ENCODE measurements at places on chromosomes 4 and X.

DNA sequence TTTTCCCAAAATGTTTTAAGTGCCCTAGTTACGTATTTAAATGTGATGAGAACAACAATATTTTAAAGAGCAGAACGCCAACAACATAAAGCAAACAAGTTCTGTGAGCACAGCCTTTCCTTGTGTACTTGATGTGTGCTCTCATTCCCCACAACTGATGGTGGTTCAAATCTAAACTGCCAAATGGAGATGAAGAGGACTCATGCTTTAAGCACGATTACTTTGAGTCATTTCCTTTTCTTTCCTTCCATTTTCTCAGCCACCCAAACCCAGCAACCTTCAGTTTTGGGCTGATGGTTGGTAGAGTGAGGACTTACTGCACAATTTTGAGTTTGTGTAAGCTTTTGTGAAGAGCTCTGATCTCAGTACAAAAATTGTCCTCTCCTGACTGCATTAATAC, 1.7 kb downstream of the NSD2 start:
- DNase-seq, result no peak

- DNase-seq, result no peak
These were observed 149.9 kb downstream of the FGF16 start for GRCh38 chrX:77597090-77597489.

DNA sequence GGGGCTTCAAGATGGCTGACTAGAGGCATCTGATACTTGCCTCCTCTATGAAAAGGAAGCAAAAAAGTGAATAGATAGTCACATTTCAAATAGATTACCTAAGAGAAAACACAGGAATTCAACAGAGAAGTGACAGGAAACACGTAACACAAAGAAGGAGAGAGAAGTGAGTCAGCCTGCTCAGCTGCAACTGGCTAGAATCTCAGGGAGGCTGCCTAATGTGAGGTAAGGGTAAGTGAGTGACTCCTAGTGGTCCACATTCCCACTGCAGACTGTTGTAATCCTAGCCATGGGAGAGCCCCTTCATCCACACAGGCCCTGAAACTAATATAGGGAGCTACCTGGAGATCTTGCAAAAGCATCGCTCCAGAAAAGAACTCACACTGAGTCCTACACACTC, 179.2 kb downstream of the SLC7A11 start:
- DNase-seq, result no peak

DNA sequence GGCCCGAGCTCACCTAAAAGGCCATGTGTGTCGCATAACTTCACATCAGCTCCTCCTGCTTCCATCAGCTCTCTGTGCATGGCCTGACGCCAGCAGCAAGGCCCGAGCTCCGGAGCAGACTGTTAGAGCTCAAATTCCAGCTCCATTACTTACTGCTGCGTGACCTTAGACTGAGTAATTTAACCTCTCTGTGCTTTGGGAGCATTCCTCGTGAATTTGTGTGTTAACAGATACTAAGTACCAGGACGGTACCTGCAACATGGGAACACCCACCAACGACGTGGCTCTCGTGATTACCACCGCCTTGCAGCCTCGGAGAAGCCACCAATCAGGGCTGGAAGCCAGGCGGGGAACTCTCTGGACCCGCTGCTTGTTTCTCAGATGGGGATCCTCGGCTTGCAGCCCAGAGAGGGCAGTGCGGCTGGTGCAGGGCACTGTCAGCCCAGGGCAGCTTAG, 12.9 kb downstream of the LETM1 start:
- DNase-seq, result no peak

DNA sequence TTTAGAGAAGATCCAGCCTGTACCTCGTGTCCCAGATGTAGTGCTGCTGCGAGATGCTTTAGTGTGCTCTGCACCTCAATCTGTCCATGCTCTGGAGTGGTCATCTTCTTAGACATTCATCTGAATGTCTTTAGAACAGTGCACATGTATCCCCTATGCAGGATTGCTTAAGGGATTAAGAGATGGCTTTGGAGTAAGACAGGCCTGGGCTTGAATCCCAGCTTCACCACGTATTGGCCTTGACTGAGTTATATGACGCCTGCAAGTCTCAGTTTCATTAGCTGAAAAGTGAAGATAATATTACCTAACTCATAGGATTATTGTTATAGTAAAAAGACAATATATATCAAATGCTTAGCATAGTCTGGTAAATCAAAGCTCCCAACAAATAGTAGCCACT, 98.3 kb downstream of the NFKB1 start:
- DNase-seq, result no peak

DNA sequence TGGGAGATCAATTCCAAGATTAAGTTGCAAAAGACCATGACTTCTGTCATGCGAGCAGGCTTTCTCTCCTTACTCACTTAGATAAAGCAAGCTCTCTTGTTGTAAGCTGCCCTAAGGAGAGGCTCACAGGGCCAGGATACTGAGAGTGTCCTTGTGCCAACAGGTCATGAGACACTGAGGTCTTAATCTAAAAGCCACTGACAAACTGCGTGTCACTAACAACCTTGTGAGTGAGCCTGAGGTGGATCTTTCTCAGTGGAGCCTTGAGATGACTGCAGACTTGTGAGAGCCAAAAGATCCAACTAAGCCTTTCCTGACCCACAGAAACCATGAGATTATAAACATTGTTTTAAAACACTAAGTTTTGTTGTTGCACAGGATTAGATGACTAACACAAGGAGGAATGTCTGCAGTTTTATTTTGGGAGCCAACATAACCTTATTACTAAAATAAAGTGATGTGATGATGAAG, 170.5 kb downstream of the SLC39A8 start:
- DNase-seq, result no peak

- DNase-seq, result no peak
These were observed 212.4 kb upstream of the PACRGL start for GRCh38 chr4:20487852-20488251.

- DNase-seq, result no peak
These were observed 176.2 kb downstream of the RAPGEF2 start for GRCh38 chr4:159279084-159279483.

DNA sequence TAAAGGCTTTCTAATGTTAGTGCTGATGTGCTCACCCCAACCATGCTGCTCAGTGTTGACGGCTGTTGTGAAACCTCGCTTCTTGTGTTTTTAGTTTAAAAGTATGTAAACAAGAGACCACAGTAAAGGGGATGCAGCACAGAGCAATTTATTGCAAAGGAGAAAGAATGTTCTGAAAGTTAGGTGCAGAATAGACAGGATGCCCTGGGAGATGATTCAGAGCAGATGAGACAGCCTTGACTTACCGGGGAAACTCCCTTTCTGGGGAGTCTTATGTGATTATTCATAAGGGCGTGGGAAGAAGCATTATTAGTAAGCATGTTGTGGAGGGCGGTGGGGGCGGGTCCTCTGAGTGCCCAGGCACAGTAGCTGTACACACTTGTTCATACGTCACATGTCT, 47.7 kb downstream of the EVC start:
- DNase-seq, result no peak

- no peak for DNase-seq
These were observed 158.4 kb downstream of the EMCN start for GRCh38 chr4:100359441-100359840.

DNA sequence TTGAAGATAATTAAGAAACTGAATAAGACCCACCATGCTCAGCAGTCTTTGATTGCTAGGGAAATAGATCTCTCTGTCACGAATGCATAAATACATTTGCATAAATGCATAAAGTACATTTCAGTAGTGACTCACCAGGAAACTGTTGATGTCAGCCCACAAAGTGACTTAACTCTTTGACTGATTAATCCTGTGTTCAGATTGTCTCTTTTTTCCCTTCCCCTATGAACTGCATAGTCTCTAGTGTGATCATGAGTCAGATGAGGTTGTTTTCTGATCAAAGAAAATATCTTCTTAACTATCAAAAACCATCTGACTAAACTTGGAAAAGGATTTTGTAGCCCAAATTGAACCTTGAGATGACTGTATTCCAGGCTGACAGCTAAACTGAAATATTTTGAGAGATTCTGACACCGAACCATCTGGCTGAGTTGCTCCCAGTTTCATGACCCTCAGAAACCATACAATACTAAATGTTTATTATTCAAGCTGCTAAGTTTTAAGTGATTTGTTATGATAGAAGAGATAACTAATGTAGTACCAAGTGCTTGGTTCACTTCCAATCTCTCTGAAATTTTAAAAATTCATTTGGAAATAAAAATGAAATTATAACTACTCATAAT, 1381.5 kb upstream of the AGA start:
- no peak for DNase-seq

- DNase-seq, result no peak
These were observed 16.5 kb downstream of the TBC1D14 start for GRCh38 chr4:6926081-6926480.

DNA sequence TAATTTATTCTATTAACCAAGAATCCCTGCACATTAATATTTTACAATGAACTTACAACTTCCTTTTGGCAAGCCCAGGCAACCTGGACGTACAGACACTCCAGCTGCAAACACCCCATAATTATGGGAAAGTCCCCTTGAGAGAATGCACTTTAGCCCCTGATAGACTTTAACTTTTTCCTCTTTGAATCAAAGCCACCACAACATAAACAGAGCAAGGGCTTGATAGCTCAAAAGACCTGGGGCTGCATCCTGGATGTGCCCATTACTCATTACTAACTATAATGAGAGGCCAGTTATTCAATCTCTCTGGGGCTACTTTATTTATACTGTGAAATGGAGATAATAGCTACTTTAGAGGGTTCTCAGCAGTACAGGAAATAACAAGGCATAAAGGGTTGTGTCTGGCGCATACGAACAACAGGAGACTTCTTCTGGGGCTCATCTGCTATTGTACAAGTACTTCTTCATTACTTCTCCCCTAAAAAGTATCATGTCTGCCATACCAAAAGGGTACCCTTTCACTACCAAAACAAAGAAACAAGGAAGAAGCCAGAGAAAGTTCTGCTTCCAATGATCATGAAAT, 54.9 kb downstream of the CASK start:
- no peak for DNase-seq

- no peak for DNase-seq
These were observed 1174.0 kb downstream of the RAPGEF2 start for GRCh38 chr4:160276785-160277325.

DNA sequence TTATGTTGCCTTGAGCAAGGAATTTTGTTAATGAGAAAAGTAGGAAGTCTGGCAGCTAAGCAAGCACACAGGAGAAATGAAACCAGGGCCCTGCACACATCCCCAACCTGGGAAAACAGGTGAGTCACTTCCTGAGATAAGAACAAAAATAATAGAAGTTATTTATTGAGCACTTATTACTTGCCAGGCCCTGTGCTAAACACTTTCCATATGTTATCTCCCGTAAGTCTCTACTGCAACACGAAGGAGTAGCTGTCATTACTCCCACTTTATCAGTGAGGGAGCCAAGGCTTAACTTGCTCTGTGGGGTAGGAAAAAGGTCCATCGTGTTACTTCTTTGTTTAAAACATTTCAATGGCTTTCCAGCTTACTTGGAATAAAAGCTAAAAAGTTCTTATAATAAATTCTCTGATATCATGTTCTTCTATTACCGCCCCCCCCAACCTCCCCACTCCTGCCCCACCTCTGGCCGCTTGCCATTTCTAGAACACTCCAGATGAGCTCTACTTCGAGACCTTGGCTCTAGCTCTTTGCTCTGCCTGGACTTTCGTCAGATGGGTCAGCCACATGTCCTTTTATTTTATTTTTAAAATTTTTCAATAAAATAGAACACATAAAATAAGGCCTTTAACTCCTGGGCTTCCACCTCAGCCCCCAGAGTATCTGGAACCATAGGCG, 36.3 kb upstream of the PLAC8 start:
- no peak for DNase-seq

DNA sequence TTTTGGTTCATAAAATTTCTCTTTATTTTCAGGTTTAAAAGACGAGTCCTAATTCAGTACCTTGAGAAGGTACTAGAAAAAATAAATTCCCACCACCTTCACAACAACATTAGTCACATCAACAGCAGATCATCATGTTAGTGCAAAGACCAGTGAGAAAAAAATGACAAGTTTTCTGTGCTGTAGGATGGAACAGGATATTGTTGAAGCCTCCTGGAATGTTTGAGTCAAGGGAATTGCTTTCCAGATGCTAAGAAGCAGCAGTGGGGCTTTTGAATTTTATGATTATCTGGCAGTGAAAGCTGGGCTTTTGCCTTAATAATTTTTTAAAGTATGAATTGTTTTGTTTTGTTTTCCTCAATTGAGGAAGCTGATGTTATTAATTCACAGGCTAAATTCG, 61.0 kb downstream of the INTS6L start:
- no peak for DNase-seq

- DNase-seq, result no peak
These were observed 39.3 kb downstream of the SYTL5 start for GRCh38 chrX:38045538-38046096.

GRCh38 chr4:136841526-136841925, 690.8 kb downstream of the PCDH18 start:
- DNase-seq, result no peak

DNA sequence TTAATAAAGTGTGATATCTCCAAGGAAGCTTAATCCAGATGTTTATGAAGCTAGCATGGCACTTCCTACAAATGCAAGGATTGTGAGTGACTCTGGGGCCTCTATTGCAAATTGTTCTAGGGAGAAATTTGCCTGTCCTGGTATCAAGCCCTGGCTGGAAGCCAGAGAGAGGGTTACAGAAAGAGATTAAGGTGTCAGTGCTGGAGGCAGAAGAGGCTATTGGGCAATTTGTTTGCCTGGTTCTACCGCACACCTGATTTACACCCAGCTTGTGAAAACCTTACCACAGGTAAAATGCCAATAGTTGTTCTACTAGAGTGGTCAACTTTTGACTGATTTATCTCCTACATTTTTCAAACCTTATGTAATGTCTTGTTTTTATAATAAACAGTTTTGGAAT, 186.7 kb upstream of the FAT1 start:
- DNase-seq, result no peak

DNA sequence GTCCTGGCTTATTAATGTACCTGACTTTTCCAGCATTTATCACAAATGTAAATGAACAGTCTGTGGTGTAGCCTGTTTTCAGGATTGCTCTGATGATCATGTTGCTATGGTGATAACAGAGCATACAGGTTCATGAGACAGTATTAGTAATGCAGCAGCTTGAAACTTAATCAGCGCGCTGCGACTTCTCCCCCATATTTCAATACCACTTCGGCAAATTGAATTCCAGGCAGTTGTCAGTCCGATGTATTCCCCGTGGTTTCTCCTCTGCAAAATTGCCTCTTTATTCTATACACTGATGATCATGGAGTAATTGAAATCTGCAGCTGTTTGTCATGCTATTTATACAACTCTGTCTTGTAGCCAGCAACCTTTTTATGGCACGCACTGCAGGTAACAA, 239.3 kb downstream of the C4orf33 start:
- DNase-seq, result no peak

DNA sequence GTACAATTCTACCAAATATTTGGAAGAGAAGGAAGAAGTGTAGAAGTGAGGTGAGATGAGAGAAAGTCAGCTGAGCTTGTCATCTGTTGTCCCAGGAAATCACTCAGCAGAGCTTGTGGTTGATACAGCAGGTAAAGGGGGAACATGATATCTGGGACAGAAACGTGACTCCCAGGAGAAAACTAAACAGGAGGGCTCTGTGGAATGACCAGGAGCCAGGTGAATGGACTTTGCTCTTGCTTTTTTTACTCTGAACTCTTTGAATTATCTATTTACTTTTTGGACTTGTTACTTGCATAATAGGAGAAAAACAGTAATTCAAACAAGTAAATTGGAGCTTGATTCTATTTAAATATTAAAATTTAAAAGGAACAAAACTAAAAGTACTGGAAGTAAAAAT, 555.6 kb upstream of the FRG1 start:
- DNase-seq, result peak; percentile 34

GRCh38 chr4:11019451-11020240, 335.1 kb upstream of the CLNK start:
- DNase-seq, result no peak

Data from NCI-H526 treated with DMSO at 0.1 percent for 48 hours (cell line).